ENCODE measurements at places on chromosomes 2 and 18.

DNA sequence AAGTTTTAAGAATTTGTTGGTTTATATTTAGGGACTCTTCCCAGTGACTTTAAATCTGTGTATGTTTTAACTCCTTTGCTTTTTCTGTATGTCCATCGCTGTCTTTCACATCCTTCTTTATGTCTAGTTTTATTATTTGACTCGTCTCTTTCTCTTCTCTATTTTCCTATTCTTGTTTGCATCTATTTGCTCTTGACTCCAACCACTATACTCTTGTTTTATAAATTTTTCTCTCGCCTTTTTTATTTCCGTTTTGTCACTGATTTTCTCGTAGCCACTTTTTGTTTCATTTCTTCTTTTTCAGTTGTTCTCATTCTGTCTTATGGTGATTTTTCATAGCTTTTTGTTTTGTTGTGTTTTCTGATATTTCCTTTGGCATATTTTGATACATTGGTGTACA is 170.5 kb upstream of the NETO1 start:
- DNase-seq, result no peak

- no peak for DNase-seq
Observed at GRCh38 chr2:226023383-226023782, 623.9 kb downstream of the NYAP2 start.

- no peak for DNase-seq
Observed at GRCh38 chr18:79927607-79928562, 23.6 kb downstream of the SLC66A2 start.

- DNase-seq, result no peak
Observed at GRCh38 chr2:73022024-73022568, 49.4 kb downstream of the SFXN5 start.

DNA sequence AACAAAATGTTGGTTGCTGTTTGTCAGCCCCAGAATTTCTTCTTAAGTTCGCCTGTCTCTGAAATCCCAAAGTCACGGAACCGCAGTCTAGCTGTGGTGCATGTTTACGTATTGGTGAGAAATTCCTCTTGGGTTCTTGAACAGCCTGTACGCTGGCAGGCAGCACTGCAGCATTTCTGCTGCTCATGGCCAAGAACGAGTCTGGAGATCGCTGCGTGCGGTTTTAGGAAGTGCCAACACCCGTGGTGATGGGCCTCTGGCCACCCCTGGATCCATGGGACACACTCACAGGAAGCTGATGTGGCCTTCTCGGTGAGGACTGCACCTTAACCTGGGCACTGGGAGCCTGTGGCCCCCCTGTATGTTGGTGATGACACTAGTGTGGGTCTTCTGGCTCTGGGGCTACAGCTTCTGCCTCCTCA is 23.7 kb downstream of the ASB1 start:
- DNase-seq, result no peak

GRCh38 chr2:227406177-227407031 is 18.7 kb upstream of the SCYGR1 start:
- peak; percentile 96 for DNase-seq

- no peak for DNase-seq
Observed at GRCh38 chr2:202102425-202103000, 29.5 kb downstream of the KIAA2012 start.

Data from AG09309 (cell line).